ENCODE measurements at places on chromosomes 6 and 20.

DNA sequence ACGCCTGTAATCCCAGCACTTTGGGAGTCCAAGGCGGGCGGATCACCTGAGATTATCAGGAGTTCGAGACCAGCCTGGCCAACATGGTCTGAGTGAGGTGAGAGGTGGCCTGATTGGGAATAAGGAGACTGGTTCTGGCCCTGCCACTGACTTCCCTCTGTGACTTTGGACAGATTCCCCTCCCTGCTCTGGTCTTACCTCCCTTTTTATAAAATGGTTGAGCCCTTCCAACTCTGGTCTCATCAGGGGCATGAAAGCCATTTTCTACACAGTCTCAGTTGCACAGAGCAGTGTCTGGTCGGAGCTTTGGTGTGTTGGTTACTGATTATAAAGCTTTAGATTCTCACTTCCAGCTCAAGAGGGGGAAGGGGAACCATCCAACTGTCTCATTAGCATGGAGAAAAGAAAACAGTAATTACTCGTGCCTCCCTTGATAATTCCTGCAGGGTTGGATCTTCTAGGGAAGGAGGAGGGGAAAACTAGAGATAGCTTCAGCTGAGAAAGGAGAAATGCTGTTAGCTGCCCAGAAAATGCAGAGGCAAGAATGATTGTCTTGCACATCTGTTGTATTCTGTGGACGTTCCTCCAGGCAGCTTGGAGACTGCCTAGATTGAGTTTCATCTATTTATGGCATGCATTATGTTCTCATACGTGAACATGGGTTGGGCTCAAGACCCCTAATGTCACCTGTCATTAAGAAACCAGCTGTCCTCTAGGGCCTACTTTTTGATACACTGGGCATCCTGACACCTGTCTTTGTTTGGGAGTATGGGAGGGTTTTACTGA lies 30.4 kb downstream of the RALY start:
- DNase-seq = no peak

- DNase-seq = no peak
Observed at GRCh38 chr6:37972994-37973757, 153.6 kb downstream of the ZFAND3 start.

DNA sequence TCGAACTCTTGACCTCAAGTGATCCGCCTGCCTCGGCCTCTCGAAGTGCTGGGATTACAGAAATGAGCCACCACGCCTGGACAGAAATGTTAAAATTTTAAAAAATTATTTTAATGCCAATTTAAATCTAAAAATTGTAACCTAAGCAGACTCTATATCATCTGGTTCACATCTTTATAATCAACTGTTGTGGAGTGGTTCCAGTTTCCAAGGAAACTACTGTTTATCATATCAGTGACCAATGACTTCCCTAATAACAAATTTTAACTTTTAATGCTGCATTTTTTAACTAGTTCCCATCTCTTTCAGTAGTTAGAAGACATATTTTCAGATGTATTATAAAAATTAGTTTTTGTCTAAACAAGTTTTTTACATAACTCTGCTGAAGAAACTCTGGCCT lies 5.2 kb upstream of the BTN3A2 start:
- DNase-seq = no peak

DNA sequence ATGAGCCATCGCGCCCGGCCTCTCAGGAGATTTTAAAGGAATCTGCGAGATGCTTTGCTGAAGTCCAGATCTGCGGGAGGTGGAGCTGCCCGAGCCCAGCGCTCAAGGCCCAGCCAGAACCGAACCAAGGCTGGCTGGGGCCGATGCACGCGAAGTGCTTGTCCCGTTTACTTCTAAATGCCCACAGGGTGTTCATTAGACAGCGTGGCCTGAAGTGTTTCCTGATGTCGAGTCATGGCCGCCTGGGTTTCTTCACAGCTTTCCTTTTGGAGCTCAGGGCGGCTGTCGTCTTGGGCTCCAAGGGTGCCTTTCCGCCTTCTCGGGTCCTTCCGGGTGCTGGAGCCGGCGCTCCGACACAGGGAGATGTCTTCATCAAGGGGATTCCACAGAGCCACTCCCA lies 25.1 kb upstream of the CCR6 start:
- no peak for DNase-seq

DNA sequence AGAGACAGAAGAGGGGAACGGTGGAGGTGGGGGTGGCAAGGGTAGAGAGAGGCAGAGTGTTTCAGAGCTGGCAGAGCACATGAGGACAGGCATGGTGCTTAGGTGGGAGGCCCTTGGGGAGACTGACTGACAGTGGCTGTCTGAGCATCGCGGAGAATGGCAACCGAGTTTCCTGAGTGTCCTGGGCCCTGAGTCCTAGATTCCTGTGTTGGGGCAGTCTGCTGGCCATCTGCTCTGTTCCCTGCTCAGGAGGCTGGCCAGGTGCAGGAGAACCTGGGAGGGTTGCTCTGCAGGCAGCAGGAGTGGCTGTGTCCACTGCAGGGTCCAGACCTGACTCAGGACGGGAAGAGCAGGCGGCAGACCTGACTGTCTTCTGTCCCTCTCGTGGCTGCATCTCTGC lies 248.9 kb downstream of the LRFN2 start:
- DNase-seq = no peak
